Natural killer cell (primary cell): ENCODE measurements at places on chromosomes 5 and 9. TPM values are rescaled to one million over a fixed set of nuclear protein-coding genes. Genes with fewer than 3 reads are reported as not detected.

Gene C9orf152
- total RNA-seq, result not detected

Gene ARL10
- total RNA-seq, result 6.8 TPM

Gene F2RL2
- not detected for total RNA-seq

Gene CDC25C
- 0.48 TPM for total RNA-seq

Gene LMX1B
- total RNA-seq, result not detected

Gene PCDHGA6
- 0.20 TPM for total RNA-seq
